ENCODE measurements at places on chromosomes 7 and 10.

DNA sequence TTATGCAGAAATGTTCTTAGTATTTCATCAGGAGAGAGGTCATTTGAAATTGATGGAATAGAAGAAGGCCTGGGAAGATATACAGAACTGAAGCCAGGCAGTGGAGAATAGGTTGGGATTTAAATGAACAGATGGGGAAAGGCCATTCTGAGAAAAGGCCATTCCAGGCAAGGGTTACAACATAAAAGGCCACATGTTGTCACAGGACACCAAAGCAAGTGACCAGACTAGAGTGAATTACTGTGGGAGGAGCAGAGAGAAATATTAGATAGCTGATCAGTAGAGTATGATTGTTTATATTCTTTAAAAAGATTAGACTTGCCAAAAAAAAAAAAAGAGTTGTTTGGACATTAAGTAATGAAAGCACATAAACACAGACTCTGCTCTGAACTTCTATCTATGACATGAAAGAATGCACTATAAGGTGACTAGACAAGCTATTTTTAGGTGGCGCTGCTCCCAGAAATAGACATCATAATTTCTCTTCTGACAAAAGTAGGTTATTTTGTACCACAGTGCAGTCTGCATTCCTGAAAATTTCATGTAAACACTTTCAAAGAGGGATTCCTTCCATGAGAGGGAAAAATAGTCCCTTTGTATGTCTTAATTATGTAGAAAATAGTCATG lies 55.2 kb upstream of the DKK1 start:
- DNase-seq = no peak

GRCh38 chr10:85597006-85597405 lies 769.6 kb downstream of the GRID1 start:
- DNase-seq = no peak

GRCh38 chr7:92447345-92448204 lies at the start of gene GATAD1:
Gene GATAD1 (plus strand): TSS chr7:92447482. CDS start chr7:92447730, 248 bp downstream.
- DNase-seq = peak; percentile 89

DNA sequence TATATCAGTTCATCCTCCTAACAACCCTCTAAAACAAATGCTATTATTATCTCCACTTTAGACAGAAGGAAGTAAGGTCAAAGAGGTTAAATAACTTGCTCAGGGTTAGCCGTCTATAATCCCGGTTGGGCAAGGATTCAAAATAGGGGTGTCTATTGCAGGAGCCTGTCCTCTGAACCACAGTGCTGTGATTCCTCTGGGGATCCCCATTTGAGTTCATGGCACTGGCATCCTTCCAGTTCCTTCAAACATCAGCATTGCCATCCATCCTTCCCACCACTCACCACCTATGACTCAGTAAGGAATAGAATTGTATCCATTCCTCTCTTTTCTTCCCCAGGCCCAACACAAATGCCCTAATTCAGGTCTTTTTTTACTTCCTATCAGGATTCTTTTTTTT lies 25.6 kb downstream of the HPS6 start:
- DNase-seq = no peak

DNA sequence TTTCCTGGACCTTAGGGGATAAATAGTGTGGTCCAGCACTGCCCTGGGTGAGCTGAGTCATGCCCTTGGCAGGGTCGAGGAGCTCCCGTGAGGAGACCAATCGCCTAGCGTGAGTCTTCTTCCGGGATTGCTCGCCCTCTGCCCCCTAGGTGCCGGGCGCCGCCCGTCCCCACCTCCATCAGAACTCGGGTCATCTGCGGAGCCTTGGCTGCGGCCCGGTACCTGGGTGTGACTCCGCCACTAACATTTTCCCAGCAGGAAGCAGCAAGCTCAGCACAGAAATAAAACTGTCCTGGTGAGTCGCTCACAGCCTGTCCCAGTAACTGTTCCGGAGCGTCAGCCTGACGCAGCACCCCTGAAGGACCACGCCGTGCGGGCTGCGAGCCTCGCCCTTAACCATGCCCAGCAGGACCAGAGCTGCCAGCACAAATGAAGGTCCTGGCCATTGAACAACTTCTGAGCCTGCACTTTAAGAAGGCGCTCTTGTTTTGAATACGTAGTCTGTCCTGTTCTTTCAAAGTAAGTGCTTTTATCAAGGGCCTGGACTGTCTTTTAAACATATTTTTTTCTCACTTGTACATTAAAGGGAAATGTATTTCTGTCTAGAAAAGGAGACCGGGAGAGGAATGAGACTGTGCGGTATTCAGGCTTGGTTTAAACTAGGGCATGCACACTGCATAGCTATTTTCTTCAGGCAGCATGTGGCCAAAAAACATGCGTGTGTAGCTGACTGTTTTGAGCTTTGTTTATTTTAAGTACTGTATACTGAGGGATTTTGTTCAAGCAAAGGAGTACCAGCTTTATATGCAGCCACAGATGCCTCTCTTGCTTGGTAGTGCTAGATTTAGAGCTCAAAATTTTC lies 136.7 kb downstream of the HECW1 start:
- no peak for DNase-seq

DNA sequence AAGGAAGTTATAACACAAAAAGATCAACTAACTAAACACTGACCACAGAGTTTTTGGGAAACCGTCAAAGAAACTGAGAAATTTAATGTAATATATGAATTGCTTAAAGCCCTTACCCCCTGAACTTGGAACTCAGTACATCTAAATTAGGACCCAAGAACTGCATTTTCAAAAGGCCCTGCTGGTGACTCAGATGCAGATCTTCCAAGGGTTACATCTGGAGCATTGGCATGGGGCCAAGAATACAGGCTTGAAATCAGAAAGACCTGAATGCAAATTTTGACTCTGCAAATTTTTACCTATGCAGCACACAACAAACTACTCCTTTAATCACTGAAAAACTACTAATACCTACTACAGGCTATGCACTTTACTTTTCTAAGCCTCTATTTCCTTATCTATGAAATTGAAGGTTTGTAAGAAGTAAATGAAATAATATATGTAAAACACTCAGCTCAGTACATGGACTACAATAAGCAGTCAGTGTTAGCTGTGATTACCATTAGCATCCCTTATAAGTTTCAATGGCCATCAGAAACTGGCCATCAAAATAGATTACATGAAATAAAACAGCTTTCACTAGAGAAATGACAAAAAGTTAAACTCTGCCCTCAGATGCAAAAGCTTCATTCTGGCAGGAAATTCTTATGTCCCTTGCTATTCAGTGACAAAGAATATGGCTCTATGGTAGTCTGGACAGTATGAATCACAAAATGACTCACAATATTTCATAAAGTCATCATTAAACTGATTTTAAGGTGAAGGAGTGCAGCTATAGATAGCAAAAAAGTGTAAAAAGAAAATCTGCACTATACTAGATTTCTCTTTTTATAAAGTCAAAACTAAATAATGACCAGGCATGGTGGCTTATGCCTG lies 43.6 kb downstream of the NSUN6 start:
- DNase-seq = no peak

DNA sequence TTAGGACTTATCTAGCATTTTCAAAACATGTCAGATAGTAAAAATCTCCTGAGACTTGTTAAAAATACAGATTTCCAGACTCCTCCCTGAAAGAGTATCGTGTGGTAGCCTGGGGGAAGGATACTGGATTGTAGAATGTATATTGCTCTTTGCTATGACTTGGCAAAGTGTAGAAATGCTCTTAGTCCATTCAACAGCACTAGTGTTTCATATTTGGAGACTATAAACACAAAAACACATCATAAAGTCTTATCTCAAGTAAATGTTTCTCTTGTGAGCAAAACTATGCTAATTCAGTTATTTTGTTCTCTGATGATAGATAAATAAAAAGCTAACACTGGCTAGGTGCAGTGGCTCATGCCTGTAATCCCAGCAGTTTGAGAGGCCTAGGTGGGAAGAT lies 137.5 kb upstream of the PRPS1L1 start:
- DNase-seq = no peak

- no peak for DNase-seq
These were observed at the start of gene NKX1-2 for GRCh38 chr10:124450012-124450782. Gene NKX1-2 (minus strand): TSS chr10:124450035. CDS start chr10:124449943, 92 bp downstream.

- no peak for DNase-seq
These were observed 120.9 kb downstream of the TMEM168 start for GRCh38 chr7:112669306-112669705.

DNA sequence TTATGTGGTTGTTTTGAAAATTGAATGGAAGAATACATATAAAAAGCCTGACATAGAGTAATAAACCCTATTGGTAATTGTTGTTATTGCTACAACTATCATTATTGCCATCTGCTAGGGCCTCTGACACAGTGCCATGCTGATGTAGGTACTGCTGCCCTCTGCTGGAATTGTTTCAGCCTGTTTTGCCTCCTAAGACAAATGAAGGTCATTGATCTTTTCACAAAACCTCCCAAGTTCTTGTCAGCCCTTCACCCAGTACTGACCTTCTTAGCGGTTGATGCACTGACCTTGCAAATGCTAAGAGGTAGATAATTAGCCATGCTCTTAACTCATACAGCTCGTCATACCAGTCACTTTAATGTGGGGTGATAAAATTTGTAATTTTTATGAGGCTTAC lies 975.2 kb downstream of the SORCS1 start:
- no peak for DNase-seq

- no peak for DNase-seq
These were observed 15.6 kb downstream of the BLNK start for GRCh38 chr10:96255549-96256333.

DNA sequence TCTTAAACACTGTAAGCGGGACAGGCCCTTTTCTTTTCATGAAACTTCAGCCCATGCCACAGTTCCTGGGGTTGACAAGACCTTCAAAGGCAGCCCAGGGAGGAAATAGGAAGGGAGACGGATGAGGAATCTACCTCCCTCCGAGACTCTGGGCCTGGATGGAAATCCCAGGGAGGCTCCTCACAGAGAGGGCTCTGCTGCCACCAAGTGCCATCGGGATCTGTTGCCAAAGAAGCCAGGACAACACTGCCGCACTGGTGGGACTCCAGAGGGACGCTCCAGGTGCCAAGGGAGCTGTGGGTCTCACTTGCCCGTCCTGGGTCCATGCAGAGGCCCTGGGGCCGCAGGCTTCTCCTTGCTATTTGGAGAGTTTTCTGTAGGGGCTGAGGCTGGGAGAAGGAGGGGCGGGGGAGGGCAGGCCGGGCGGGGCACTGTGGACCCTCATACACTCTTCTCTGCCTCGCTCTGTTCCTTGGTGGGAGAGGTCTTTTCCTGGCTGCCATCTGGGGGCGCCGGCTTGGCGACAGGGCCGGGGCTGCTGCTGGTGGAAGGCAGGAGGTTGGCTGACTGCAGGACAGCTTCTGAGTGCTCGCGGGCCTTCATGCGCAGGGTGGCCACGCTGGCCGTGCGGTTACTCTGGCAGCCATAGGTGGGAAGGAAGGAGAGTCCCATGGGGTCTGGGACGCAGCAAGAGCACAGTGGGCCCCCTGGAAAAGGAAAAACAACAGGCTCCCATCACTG lies 30.0 kb downstream of the DRGX start:
- DNase-seq = no peak

DNA sequence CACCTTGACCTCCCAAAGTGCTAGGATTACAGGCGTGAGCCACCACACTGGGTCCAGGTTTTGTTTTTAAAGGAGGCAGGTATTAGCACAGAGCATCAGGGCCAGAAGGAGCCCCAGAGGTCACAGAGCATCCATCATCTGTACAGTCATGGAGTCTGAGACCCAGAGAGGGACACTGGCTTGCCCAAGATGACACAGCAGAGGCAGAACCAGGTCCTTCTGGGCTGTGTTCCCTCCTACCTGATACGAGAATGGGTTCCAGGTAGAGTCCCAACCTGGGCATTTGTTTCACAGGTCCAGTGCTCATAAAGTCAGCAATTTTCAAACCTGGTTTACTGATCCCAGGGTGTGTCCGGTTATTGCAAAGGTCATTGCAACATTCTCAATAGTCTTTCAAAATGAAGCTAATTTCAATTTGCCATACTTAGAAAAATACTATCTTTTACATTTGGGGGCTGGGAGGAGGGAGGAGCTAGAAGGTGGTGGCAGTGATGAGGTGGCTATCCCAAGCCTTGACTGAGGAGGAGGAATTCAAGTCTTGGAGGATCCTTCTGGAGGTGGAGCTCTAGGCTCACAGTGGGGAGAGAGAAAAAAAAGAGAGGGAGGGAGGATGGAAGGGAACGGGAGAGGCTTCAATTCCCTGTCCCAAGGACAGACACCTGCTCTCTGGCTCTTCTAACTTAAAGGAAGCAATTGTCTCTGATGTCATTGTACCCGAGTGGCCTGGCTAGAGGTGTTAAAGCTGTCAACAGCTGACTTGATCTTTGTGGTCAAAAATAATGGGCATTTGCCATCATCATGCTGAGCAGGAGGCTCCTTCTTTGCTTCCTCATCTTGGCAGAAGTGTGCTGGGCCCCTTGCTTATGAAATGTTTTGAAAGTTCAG lies 8.1 kb downstream of the MXI1 start:
- DNase-seq = no peak

GRCh38 chr10:95906677-95907455 lies 909 bp upstream of the CC2D2B start:
- DNase-seq = peak; percentile 37

- no peak for DNase-seq
These were observed 212.8 kb downstream of the IPMK start for GRCh38 chr10:58054881-58055280.

DNA sequence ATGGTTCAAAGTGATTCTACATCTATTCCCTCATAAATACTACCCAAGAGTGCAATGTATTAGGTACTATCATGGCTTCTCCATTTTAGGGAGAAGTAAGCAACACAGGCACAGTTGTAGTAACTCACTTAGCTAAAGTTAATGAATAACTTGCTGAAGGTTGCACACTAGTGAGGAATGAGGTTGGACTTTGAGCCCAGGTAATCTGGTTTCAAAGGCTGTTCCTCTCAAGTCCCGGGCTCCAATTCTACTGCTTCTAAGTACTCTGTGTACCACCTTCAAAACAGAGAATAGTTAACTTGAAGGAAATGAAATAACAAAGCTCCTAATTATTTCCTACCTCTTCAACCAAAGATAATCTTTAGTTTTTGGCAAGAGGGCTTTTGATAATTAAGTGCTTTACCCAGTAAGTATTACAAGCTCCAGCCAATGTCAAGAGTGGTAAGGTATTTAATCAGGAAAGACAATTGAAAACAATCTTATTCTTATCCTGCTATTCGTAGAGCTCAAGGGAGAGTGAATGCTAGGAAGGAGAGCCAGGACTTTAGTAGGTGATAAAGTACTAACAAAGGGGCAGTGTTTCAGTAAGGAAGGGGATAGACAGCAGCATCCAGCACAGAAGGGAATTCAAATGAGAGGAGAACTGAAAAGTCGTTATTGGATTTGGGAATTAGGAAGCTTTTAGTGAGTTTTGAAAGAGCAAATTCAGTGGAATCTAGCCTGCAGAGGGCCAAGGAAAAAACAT lies 158.2 kb upstream of the PTPRZ1 start:
- no peak for DNase-seq

- no peak for DNase-seq
These were observed 295.9 kb upstream of the FOXK1 start for GRCh38 chr7:4386190-4386589.

GRCh38 chr7:138455609-138456008 lies 4.5 kb upstream of the TRIM24 start:
- no peak for DNase-seq

Measured in amygdala (tissue), 56 donors.